ENCODE measurements at places on chromosomes 16 and 17.

DNA sequence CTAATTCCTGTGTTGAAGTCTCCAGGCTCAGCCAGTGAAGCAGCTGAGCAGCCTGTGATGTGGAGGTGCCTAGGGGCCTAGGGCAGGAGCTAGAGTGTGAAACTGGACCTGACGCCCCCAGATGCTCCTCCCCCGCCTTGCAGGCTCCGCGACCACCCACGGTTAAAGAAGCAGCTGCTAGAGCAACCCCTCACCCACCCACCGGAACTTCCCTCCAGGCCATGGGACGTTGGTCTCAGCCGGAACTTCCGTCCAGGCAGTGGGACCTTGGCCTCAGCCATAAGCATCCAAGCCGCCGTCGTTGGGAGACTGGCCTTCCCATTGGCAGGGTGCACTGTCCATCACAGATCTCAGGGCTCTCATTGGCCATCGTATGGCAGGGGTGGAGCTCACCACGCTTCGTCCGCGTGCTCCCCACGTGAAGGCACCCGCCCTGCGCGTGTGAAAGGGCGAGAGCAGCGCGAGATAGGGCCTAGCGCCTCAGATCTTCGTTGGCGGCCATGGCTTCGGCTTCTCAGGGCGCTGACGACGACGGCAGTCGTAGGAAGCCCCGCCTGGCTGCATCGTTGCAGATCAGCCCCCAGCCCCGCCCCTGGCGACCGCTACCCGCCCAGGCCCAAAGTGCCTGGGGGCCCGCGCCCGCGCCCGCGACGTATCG, at the start of gene ADAD2:
TSS of gene ADAD2 (plus strand) at position 427 of the 658 bp plus-strand sequence. CDS start at position 501, 74 bp downstream.
- no peak for DNase-seq

DNA sequence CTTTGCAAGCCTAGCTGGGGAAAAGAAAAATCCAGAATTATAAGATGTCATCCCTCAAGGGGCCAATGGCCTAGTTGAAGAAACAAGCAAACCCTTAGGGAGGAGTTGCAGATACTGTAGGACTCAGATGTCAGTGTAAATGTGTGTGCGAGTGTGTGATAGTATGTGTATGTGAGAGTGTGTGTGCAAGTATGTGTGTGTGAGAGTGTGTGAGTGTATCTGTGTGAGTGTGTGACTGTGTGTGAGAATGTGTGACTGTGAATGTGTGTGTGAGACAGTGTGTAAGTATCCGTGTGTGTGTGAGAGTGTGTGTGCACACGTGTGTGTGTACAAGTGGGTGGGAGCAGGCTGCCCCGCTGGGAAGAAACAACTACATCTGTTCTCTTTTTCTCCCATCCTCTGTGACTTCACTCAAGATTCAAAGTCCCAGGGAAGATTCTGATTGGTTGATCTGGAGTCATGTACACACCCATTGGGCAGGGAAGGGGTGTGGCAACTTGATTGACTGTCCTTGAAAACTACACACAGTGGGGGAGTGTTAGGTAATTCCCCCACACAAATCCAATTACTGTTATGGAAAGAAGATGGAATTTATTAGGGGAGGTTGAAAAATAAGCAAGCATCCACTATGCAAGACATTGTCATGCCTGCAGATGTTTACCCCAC, 40.7 kb downstream of the IRX3 start:
- no peak for DNase-seq

- DNase-seq: no peak
These were observed 143.8 kb downstream of the IRX3 start for GRCh38 chr16:54142787-54143186.

GRCh38 chr17:40531051-40531991, 29.9 kb upstream of the TNS4 start:
- DNase-seq: no peak

DNA sequence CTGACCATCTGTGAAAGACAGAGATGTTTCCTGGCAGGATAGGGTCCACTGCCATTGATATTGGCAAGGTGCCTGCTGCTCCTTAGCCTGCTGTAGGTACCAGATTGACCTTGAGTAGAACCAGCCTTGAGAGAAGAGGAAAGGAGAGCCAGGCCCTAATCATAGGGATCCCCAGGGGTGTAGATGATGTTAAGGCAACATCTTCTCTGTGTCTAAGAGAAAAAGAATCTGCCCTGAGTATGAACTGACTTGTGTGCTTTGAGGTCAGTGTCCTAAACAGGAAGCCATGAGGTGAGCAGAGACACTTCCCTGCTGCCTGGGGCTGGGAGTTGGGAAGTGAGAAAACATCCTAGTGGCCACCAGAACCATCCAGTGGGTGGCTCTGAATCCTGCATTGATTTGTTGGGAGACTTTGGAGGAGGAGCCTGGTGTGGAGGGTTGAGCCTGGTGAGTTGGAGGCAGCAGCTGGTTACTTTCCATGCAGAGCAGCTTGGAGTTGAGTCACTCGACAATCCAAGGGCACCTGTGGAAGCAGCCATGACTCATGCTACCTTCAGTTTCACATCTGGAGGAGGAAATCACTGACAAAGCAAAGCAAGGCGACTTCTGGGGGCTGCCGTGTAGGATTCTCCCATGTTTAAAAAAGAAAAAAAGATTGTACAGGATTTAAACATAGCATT, 47.8 kb downstream of the BMERB1 start:
- peak; percentile 84 for DNase-seq

GRCh38 chr17:81388612-81389367, 6.5 kb upstream of the BAHCC1 start:
- DNase-seq: peak; percentile 66

DNA sequence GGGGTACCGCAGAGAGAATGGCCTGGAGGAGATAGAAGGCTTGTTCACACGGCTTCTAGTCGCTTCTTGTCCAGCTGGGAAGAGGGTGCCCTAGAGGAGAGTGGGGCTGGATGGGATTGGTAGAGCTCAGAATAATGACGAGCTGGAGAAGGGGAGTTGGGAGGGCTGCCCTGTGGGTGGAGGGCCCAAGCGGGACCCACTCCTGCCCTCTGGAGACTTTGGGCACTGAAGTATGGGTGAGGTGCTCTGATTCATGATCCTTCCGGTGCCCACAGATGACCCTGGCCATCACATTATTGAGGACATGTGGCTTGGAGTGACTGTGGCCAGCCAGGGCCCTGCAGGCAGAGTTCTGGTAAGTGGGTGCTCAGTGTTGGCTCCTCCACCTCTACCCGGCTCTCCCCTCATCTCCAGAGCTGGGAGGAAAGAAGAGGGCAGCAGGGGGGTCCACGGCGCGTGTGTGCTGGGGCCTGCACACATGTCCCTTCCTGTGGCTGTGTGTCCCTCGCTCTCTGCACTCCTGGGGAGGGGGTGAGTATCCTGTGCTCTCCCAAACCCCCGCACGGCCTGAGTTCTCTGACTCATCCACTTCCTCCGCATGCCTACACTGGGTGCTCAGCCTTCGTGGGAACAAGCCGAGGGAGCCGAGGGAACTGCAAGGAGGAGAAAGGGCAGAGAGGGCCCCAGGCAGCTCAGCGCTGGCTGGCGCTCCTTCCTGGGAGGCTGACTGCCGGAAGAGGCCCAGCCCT, 8.5 kb downstream of the ITGA3 start:
- peak; percentile 97 for DNase-seq

- DNase-seq: no peak
These were observed 33.0 kb downstream of the STAT3 start for GRCh38 chr17:42354956-42355843.

DNA sequence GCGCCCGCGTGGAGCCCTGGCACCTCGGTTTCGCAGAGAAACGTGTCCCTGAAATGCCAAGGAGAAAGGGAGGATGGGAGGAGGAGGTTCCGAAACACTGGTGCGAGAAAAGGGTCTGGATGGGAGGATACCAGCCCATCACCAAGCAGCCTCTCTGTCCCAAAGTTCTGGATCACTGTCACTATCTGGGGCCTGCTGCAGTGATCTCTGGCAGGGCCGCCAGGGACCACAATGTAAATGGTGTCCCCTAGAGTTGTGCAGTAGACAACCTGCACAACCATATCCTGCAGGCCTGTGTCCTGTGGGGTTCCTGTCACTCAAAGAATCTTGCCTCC, 229.3 kb downstream of the C16orf78 start:
- no peak for DNase-seq

GRCh38 chr16:69485361-69485760, 60.9 kb downstream of the CYB5B start:
- no peak for DNase-seq

DNA sequence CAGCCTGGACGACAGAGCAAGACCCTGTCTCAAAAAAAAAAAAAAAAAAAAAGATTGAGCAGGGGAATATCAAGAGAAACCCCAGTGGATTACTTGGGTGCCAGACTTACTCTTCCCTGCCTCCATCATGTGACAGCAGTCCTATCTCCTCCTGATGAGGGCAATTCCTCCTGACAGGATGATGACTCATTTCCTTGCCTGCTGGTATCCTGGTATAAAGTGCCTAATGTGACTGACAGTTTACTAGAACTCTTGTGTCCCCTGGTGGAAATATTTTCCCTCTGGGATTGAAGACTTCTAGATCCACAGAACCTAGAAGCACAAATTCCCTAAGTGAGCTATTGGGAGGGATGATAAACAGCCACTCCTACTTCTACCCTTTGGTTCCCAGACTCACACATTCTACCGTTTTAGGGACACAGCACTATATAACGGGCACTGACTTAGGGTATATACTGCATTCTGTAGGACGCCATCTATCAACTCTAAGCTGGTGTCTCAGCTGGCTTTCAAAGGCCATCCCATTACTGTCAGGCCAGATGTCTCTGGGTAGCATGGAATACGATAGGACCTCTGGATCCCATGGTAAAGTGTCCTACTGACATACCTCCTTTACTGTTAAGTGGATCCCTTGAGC, 114.6 kb upstream of the MED13 start:
- DNase-seq: peak; percentile 26

DNA sequence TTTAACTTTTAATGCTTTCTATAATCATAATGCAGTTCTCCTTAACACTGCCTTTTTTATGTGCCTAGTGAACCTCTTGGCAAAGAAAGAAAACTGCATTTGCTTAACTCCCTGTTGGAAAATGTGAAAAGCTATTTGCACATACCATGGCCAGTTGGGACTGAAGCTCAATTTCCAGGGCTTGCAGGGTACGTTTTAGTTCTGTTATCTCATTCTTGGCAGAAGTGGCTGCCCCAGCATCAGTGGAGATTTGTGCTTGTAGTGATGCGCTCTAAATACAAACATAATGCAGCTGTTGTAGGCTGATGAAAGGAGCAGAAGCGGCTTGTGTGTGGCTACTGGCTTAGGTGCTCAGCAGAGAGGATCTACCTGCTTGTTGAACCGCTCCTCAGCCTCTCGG, 3.7 kb downstream of the KRT24 start:
- no peak for DNase-seq

GRCh38 chr16:29646947-29647346, 16.1 kb upstream of the SPN start:
- DNase-seq: no peak

DNA sequence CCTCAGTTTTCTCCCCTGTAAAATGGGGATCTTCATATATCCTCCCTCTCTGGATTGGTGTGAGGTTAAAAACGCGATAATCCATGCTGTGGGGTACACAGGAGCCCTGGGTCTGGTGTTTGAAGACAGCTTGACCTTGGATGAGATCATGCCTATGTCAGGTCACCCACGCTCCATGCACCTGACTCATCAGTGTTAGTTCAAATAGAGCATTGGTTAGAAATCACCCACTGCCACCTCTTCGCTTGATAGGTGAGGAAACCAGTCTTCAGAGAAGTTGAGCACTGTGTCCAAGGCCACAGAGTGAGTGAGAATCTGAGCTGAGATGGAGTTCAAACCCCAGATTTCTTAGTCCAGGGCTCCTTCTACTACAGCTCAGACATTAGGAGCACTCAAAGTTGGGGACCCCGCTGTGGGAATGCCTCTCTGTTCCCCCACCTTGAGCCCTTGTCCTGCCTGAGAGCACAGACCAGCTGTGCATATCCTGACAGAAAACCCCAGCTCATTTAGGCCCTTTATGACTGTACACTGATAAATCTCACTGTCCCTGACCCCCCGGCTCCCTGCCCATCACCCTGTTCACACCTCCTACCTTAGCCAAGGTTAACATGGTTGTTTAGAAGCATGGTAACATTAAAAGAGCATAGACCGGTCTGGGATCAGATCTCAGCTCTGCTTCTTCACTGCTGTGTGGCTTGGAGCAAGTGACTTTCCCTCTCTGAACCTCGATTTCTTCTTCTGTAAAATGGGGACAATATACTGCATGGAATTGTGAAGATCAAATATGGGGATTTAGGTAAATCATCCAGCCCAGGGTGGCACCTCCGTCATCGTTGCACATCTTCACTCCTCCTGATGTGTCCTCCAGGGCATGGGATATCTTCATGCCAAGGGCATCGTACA, 22.4 kb upstream of the LGALS9 start:
- no peak for DNase-seq

DNA sequence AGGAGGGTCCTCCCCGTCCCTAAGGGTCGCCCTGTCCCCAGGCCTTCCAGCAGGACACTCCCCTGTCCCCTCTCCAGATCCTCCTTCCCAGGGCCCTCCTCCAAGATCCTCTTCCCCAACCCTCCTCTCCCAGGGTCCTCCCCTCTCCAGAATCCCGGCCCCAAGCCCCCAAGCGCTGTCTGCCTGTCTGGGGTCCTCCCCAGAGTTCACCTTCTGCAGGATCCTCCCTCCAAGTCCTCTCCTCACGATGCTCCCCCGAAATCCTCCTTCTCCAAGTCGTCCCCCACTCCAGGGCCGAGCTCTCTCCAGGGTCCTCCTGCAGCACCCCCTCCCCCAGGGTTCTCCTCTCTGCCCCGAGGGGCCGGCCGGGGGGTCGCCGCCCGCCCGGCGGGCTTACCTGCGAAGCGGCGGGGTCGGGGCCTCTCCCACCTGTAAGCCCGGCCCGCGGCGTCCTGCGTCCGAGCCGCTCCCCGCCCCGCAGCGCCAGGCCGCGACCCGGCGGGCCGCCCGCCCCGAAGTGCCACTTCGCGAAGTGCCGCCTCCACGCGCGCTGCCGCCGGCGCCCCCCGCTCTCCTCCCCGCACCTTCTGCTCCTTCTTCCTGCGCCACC, 678 bp upstream of the BAIAP2 start:
- no peak for DNase-seq

- peak; percentile 61 for DNase-seq
These were observed 65.4 kb downstream of the MRC2 start for GRCh38 chr17:62692721-62693431.

- peak; percentile 86 for DNase-seq
These were observed 218.3 kb downstream of the SOX9 start for GRCh38 chr17:72338847-72339790.

DNA sequence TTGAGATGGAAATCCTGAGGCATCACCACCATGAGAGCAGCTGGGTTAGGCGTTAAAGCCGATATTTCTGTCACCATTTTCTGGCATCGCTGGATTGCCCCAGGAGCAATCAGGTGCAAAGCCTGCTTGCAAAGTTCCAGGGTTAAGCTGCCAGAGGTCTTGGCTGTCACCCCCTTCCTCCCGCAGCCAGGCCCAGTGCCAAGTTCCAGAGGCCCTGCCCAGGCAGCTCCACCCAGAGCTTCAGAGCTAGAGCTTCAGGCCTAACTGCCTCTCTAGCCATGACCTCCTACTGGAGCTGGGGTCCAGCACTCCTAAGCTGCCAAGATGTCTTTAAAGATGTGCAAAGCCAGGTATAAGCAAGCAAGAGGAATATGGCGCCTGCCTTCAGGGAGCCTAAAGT, 8.8 kb upstream of the TMEM238L start:
- DNase-seq: no peak

- DNase-seq: no peak
These were observed at the start of gene WFIKKN1 for GRCh38 chr16:630815-631405. TSS of gene WFIKKN1 (plus strand) at chr16:630985. CDS start at chr16:631254, 269 bp downstream.

Data from hepatic stellate cell (primary cell).